Stimulated activated CD4-positive, alpha-beta T cell treated with anti-CD3 and anti-CD28 coated beads, Interleukin-1b, Interleukin-23, amount 100 ng/mL, for 1 hour (primary cell): ENCODE measurements at places on chromosomes 4 and X.

- no peak for DNase-seq
These were observed 142.8 kb downstream of the SLIT2 start for GRCh38 chr4:20394512-20394911.

GRCh38 chr4:31442236-31442635 lies 722.1 kb downstream of the PCDH7 start:
- no peak for DNase-seq

DNA sequence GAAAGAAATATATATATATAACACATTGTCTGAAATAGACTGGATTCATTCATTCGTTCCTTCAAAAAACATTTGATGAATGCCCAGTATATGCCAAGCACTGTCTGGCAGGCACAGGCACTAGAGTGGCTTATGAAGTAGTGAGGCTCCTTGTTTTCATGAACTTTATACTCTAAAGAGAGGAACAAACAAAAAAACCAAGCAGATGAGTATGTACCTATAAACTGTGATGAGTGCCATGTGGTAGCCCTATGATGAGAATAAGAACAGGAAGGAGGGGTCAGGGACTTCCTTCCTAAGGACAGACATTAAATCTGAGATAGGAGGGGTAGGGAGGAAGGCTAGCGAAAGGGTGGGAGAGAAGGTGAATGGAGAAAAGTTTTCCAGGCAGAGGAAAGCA lies 19.5 kb upstream of the PDGFRA start:
- no peak for DNase-seq

DNA sequence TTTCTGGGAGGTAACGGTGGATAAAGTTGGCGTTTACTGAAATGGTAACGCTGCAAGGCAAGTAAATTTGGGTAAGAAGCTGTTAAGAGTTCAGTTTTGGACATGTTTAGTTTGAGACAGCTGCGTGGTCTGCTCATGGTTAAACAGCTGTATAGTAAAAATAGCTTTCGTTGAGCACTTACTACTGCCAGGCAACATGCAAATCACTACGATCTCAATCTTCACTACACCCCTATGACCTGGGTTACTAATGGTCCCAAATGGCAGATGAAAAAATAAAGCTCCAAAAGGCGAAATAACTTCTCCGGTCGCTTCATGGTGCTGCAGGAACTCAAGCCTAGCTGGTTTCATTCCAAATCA lies 22.2 kb downstream of the FABP2 start:
- no peak for DNase-seq

DNA sequence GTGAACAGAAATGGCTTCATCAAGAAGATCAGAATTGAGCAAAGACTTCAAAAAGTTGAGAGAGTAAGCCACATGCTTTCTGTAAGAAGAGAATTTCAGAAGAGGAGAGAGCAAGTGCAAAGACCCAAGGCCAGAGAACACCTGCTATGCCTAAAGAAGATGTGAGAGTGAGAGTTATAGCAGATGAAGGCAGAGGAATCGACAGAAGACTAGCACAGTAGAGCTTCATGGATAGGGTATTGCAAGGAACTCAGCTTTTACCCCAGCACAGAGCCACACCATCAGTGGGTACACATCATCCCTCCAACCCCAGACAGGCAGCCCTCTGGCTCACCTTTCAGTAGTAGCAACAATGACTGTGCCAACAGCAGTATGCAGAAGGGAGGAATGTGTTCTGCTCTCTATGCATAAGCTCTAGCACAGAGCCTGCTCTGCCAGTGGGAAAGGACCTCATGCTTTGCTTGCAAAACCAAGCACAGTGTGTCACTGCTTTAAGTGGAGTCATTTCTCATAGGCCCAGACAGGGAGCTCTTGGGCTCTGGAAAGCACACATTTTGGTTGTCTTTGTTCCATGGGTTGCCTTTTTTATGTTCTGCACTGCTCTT lies 318.6 kb downstream of the NAF1 start:
- no peak for DNase-seq

DNA sequence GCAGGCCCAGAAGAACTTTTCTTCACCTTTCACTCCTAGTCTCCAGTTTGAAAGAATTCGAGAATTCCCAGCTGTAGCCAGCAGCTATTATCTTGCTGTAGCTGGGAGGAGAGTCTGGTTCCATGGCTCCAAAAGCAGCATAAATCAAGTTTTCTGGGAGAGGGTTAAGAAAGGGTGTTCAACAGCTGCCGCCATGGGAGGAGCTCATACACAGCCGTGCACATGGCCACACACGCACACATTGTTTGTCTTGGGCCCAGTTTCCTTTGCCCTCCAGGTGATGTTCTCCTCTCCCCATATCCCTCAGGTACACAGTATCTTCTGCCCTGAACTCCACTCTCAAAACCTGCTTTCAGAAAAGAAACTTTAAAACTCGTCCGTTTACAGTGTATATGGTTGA lies 4.1 kb upstream of the GPC3 start:
- no peak for DNase-seq

- DNase-seq, result no peak
These were observed 140.0 kb upstream of the GUCY1A1 start for GRCh38 chr4:155526452-155527169.

DNA sequence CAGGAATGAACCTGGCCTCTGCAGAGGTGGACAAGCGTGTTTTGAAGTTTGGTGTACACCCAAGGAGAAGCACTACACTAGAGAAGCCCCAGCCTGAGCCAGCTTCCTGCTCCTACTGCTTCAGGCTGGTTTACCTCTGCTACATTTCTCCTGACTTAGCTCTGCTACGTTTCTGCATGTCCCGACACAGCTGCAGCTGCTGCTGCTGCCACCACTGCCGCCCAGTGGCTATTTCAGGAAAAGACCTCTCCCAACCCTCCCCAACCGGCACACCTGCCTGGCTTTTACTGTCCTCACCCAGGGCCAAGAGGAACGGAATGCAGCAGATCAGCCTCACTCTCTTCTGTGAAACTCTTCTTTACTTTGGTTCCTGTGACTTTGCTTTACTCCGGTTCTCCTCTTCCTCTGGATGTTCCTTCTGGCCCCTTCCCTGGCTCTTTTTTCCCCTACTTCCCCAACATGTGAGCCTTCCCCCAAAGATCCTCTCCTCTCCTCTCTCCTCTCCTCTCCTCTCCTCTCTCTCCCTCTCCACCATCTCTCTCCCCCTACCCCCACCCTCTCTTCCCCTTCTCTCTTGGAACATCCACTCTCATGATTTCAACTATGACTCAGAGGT lies 3.1 kb upstream of the P2RY4 start:
- DNase-seq, result no peak

DNA sequence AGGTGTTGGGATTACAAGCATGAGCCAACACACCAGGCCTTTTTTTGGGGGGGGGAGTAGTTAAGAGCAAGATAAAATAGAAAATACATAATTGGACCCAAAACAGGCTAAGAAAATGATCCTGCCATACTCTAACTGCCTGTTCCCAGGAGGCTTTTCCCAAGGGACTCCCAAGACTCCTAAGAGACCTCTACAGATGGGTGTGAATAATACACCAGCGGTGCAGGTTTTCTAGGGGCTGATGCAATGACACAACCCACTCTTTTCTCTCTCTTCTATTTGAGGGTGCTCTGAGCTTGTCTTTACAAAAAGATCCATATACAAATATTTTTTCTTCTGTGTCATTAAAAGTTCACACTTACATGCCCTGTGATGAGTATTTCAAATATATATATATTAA lies 116.9 kb downstream of the RASL11B start:
- DNase-seq, result no peak

DNA sequence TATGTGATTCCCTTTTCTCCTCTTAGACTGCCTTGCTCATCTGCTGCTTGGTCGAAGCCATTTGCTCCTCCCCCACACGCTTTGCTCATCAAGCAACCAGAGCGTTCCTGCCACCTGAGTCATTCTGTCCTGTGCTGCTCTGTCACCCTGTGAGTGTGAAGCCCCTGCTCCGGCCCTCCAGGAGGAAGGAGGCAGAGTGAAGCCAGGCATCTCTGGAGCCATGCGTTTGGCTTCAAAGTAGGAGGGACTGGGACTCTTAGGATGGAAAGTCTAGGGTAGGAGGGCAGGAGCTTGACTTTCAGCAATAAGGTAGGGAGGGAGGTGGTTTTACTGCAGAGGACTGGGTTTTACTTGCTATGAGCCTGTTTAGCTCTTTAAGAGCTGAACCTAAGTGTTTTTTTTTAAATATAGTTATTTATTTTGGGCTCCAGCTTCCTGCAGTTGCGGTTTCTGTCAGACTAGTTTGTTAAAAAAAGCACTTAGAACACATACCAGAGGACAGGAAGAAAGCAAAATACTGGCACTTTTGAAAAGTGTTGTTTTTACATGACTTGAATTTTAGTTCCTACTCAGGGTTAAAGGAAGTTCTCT lies 63.6 kb downstream of the SPINK2 start:
- peak; percentile 46 for DNase-seq

DNA sequence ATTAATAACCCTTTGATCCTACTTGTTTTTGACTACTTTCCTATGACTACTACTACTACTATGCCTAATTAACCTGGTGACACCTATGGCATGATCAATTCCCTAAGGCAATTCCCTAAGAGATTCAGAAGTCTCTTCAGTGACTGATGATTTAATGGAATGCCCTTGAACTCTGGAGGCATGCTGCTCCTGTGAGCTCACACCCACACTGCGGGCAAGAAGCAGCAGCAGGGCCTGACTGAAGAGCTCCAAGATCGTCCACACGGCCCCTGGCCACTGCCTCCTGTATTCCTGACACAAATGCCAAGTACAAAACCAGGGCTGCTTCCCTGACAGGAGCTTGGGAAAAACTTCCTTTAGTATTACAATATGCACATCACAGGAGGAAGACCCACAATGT lies 74.2 kb upstream of the STS start:
- no peak for DNase-seq

DNA sequence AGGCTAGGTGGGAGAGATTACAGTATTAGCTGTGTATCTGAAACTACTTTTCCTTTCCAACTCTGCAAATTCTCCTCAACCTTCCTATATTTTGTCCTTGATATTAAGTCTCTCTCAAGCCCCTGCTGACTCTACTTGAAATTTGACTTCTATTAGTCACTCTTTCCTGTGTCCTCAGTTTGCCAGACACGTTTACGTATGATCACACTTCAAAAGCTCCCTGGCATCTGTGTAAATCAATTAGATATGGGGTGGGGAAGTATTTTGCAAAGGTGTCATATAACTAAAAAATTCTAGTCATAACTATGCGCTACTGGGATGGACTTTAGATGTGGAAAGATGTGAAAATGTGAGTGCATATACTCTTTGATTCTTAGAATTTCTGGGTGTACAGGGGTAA lies 67.4 kb upstream of the ARHGAP24 start:
- DNase-seq, result no peak

DNA sequence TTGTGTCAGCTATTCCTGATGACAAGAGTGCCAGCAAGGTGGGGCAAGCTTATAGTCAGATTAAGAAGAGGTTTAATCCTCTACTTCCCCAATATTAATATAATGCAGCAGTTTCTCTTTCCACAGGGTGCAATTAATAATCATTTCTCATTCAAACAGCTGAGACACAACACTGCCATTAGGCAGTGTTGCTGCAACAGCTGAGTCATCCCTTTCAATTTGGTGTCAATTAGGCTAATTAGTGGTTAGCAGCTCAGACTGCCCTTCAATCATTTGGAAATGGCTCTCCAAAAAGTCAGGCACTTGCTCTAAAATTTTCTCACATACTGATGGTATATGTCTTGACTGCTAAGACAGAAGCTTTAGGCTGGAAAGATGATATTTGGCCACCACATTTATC lies 265.7 kb upstream of the FAM241A start:
- DNase-seq, result no peak

- DNase-seq, result no peak
These were observed 505.0 kb downstream of the ARAP2 start for GRCh38 chr4:35739308-35739707.

DNA sequence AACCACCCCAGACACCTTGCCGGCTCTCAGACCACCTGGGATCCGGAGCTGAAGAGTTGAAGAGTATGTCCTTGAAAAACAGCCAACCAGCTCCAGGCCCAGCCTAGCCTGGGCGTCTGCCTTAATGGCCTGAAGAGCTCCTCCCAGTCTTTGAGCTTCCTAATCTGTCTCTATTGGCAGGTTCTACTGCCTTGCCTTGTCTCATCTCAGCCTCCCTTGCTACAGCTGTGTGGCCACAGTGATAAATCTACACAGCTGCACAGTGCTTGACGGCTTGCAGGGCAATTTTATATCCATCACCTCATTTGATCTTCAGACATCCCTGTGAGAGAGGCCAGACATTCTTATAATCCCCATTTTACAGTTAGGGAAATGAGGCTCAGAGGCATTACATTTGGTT lies 19.9 kb downstream of the AWAT2 start:
- DNase-seq, result no peak

GRCh38 chrX:123184219-123184865 lies at the start of gene GRIA3:
GRIA3 (plus strand) TSS chrX:123184278; CDS start chrX:123184536, 258 bp downstream.
- DNase-seq, result no peak

- DNase-seq, result no peak
These were observed 1.9 kb downstream of the TBL1X start for GRCh38 chrX:9466736-9467135.

- DNase-seq, result no peak
These were observed 9.2 kb upstream of the RNF150 start for GRCh38 chr4:141142423-141142822.

DNA sequence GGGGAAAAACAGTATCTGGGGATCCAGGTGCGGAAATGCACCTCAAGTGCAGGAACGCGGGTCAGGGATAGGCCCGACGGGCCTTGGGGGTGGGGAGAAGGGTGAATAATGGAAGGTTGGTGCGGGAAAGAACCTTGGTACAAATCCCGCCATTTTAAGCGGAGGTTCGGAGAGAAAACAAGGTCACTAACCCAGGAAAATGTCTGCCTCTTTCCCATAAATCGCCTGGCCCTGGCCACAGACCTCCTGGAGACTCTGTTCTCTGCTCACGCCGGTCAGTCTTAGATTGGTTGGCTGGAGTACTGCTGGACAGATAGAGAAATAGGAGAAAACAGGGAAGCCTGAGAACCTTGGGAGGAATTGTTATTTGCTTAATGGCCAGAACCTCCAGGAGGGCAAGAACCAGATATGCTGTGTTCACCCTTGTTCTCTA lies 897 bp upstream of the FBXL5 start:
- DNase-seq, result no peak

GRCh38 chr4:86130160-86130933 lies 229.5 kb downstream of the MAPK10 start:
- no peak for DNase-seq

- no peak for DNase-seq
These were observed 8.7 kb upstream of the SHOX start for GRCh38 chrX:621705-622503.

GRCh38 chr4:40843696-40844095 lies 93.9 kb downstream of the NSUN7 start:
- DNase-seq, result no peak

- no peak for DNase-seq
These were observed 41.6 kb downstream of the AR start for GRCh38 chrX:67585401-67585800.

GRCh38 chrX:68693481-68694434 lies 46.3 kb downstream of the STARD8 start:
- DNase-seq, result no peak
